ENCODE measurements at places on chromosomes 6 and 20.

- DNase-seq: no peak
These were observed 57.7 kb downstream of the PDE10A start for GRCh38 chr6:165605182-165605875.

GRCh38 chr6:136788069-136788902 lies 4.0 kb downstream of the MAP3K5 start:
- DNase-seq: peak; percentile 58

GRCh38 chr20:37991157-37991866 lies 41.9 kb downstream of the TTI1 start:
- no peak for DNase-seq

DNA sequence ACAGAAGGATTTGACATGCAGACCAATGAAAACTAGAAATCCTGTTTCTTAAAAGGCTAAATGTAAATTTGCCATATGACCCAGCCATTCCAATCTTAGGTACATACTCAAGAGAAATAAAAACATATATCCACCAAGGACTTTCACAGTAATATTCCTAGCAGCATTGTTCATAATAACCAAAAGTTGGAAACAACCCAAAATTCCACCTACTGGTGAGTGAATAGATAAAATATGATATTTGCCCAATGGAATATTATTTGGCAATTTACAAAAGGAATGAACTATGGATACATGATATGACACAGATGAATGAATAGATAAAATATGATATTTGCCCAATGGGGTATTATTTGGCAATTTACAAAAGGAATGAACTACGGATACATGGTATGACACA lies 22.7 kb downstream of the MTCL3 start:
- DNase-seq: no peak

DNA sequence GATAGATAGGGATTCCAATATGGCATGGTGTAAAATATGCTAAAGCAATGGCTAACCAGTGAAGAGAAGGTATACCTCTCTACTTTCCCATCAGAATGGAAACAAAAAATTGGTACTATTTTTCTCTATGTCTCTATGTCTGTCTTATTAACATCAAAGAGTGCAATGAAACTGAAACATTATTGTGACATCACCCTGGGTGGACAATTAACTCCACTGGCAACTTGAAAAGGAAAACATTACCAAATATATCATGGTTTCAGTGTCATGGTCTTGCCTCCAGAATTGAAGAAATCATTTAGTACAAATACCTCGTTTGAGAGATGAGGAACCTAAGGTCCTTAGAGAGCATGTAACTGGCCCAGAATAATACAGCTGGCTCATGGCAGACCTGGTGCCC lies 1132.5 kb upstream of the MAP3K7 start:
- DNase-seq: no peak

- no peak for DNase-seq
These were observed 283.2 kb upstream of the HSF2 start for GRCh38 chr6:122116119-122116834.

- DNase-seq: no peak
These were observed 32.9 kb downstream of the PGM3 start for GRCh38 chr6:83160167-83160566.

DNA sequence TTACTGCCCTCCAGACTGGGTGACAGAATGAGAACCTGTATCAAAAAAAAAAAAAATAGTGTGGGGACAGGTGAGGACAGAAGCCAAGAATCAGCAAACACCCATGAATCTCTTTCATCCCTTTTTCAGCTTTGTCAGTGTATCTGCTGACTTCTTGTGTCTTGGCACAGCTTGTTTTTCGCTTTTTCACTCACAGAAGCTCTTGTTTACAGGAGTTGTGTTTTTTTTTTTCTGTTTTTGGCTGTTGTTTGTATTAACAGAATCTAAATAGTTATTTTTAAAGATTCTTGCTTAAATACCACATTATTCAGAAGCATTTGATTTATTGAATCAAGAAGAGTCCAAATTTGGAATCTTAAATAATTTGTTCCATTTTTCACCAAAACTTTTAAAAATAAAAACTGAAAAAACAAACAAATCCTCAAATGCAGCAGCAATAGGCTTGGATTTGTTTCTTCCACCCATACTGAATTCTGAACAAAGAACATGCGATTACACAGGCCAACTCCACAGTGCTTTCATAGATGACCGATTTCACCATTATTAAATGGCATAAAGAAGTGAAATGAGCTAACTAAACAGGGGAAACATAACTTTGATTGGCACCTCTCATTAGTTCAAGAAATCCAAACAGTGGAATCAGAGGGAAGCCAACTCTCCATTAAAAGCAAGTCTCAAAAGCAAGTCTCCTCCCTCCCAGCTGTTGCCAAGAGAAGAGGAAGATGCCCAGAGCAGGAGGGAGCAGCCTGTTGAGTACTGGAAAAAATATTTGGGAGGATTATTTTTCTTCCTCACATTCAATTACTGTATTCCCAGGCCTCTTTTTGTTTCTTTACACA lies 27.2 kb upstream of the GPR63 start:
- no peak for DNase-seq

GRCh38 chr20:9087531-9088217 lies 18.8 kb downstream of the PLCB4 start:
- DNase-seq: no peak

- DNase-seq: no peak
These were observed 125.8 kb downstream of the LY86 start for GRCh38 chr6:6714118-6714897.

GRCh38 chr6:29777310-29777709 lies 50.3 kb upstream of the HLA-G start:
- no peak for DNase-seq

GRCh38 chr20:44644230-44644617 lies 7.3 kb downstream of the ADA start:
- no peak for DNase-seq

- DNase-seq: no peak
These were observed 50.0 kb upstream of the PLEKHG1 start for GRCh38 chr6:150549674-150550101.

- DNase-seq: no peak
These were observed 79.3 kb upstream of the SHLD1 start for GRCh38 chr20:5670874-5671273.

DNA sequence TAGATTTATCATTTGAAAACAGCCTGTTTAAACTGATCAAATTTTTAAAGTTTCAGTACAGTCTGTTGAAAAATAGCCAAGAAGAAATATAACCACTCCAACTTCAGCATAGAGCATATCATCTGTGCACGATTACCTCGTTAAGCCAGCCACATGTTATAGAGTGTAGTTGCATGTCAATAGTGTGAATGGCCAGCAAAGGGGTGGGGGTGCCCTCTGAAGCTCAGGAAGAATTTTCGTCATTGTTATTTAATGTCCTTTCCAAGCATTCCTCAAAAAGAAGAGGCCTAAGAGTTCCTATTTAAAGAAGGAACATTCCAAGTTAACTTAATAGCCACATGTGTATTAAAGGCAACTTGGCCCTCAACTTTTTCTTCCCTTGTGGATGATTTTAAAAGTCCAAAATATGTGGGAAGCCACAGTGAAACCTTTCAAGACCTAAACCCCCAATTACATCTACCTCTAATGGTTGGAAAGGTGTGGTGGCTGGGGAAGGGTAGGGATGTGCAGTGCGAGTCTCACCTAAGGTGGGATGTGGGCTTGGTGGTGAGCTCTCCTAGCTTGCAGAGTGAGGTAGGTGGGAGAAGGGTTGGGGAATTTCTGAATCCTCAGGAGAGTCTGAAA lies 1.8 kb upstream of the CCN2 start:
- DNase-seq: no peak

- no peak for DNase-seq
These were observed 52.1 kb upstream of the DUSP22 start for GRCh38 chr6:240151-240550.

DNA sequence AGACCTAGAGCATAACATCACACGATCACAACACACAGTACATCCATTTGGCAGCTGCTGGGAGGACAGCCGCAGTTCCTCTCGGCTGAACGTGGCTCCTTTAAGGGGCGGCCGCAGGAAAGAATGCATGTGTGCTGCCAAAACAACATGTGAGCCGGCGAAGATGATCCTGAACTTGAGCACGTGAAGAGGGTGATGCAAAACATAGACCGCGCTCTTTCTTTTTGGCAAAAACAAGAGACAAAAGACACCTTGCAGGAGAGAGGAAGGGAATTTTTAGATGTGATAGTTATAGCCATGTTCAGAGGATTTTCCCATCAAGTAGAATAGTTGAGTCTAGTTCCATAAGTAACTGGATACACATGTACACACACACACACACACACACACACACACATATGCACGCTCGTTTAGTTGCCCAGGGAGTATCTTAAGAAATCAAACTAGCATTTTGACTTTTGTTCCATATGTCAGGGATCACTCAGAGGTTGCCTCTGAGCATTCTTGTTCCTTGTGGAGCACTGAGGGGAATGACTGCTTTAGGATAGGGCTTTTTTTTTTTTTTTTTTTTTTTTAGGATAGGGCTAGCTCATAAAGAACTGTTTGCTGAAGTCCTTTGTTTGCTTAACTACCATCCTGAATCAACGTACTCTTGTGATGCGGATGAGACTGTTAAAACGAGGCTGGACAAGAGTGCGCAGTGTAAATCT lies 21.7 kb upstream of the RANBP9 start:
- DNase-seq: peak; percentile 75

DNA sequence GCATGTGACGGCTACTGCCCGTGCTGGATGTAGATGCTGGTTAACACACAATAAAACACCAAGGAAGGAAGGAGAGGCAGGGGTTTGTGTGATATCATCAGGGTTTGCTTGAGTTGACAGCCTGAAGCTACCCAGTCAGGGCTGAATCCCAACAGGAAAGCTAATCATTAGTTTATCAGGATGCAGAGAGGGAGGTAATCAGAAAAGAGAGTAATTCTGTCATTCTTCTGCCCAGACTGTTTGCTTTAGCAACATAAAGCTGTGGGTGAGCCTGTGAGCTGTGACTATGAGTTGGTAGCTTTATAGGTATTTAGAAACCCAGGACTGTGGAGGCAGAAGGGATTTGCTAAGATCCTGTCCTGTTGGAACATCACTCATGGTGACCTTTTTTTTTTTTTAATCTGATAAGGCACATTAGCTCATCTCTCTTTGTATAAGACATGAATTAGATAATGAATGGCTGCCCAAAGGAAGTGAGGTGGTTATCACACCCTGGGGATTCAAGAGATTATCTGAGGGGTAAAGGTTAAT lies 79.3 kb downstream of the CAP2 start:
- DNase-seq: peak; percentile 18

DNA sequence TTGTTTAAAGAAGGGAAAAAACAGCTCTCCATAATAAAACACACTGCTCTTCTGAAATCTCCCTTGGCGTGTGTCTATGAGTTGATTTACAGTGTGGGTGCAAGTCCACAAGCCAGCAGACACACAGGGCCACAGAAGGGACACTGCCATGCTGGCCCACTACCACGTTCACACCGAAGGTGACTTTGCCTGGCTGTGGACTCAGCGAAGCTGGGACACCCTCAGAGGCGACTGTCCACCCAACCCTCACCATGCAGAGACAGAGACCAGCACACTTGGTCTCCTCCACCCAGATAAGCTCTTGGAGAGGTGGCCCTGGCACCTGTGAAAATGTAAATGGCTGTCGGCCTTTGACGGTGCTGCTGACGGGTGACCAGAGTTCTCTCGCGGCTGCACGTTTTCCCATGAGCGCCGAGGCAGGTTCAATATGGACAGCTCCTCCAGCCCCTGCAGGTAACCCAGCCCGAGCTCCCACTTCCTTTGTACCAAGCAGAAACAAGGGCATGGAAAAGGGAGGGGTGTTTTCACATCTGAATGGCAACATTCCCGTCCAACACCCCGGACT lies 78.0 kb downstream of the YTHDF1 start:
- no peak for DNase-seq

- DNase-seq: no peak
These were observed 44.0 kb upstream of the CAP2 start for GRCh38 chr6:17349427-17349826.

DNA sequence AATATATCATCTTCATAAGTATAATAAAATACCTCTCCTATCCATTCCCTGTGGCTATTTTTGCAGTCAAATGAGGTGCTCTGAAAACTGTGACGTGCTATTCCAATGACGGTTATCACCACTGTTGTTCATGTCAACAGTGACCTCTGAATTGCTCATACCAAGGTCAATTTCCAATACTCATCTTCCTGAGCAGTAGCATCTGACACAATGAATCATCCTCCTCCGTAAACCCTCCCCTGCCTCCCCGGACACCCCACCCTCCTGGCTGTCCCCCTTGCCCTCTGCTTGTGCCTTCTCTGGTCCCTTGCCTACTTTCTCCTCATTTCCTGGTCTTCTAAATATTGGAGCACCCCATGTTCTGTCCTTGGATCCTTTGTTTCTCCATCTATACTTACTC lies 77.7 kb upstream of the SLC22A23 start:
- DNase-seq: peak; percentile 80

GRCh38 chr6:139839506-139840156 lies 465.2 kb upstream of the CITED2 start:
- DNase-seq: peak; percentile 26

DNA sequence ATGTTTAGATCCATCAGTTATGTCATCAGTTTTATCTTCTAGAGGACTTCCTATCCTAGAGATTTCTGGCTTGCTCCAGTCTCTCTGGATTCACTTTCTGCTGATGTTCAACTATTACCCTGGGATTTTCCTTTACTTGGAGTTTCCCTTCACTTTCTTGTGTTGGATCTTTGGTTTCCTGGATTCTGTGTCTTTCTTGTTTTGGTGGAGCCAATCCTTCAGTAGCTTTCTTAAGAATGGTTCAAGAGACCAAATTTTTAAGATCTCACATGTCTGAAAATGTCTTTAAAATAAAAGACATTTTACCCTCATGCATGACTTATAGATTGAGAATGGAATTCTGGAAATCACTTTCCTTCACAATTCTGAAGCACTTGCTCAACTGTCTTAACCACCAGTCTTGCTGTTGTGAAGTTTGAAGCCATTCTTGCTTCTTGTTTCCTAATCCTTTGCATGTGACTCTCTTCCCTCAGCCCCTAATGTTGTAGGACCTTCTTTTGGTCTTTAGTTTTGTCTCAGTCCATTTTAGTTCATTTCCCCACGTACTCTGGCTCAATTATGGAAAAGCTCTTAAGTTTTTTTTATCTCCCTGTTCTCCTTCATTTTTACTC lies 87.9 kb downstream of the ARID1B start:
- DNase-seq: no peak

- no peak for DNase-seq
These were observed 209.6 kb downstream of the CDH26 start for GRCh38 chr20:60167812-60168211.

GRCh38 chr6:142416179-142416578 lies 114.4 kb downstream of the ADGRG6 start:
- DNase-seq: peak; percentile 98

- DNase-seq: peak; percentile 73
These were observed 209.7 kb downstream of the FARS2 start for GRCh38 chr6:5471044-5471443.

DNA sequence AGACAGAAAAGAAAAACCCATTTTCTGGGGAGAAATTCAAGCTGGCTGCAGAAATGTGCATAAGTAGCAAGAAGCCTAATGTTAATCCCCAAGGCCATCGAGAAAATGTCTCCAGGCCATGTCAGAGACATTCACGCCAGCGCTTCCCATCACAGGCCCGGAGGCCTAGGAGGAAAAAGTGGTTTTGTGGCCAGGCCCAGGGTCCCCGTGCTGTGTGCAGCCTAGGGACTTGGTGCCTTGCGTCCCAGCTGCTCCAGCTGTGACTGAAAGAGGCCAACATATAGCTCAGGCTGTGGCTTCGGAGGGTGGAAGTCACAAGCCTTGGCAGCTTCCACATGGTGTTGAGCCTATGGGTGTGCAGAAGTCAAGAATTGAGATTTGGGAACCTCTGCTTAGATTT lies 10.9 kb downstream of the IFNGR1 start:
- DNase-seq: no peak

GRCh38 chr6:66731310-66731709 lies 1024.3 kb upstream of the EYS start:
- DNase-seq: no peak

GRCh38 chr6:111201244-111201554 lies 113.9 kb downstream of the SLC16A10 start:
- no peak for DNase-seq

All from brain microvascular endothelial cell (primary cell).